Activated naive CD8-positive, alpha-beta T cell treated with anti-CD3 and anti-CD28 coated beads, Interleukin-2, amount 10 ng/mL, durations not matched to agents 7 days and 5 days (primary cell): ENCODE measurements at places on chromosomes 12 and 14. TPM values are rescaled to one million over a fixed set of nuclear protein-coding genes. Genes with fewer than 3 reads are reported as not detected.

KRT7 gene
- 8.9 TPM for total RNA-seq

ZNF839 gene
- total RNA-seq = 13.9 TPM

- no peak overlapping the region for H3K4me3 ChIP-seq
- no peak for DNase-seq
- H3K4me1 ChIP-seq = no peaks in the 10 kb centered on the region
- no peaks in the 10 kb centered on the region for H3K36me3 ChIP-seq
- no peak overlapping the region for H3K27ac ChIP-seq
Measured at GRCh38 chr12:105899589-105899988, 239.2 kb downstream of the NUAK1 start.

DNA sequence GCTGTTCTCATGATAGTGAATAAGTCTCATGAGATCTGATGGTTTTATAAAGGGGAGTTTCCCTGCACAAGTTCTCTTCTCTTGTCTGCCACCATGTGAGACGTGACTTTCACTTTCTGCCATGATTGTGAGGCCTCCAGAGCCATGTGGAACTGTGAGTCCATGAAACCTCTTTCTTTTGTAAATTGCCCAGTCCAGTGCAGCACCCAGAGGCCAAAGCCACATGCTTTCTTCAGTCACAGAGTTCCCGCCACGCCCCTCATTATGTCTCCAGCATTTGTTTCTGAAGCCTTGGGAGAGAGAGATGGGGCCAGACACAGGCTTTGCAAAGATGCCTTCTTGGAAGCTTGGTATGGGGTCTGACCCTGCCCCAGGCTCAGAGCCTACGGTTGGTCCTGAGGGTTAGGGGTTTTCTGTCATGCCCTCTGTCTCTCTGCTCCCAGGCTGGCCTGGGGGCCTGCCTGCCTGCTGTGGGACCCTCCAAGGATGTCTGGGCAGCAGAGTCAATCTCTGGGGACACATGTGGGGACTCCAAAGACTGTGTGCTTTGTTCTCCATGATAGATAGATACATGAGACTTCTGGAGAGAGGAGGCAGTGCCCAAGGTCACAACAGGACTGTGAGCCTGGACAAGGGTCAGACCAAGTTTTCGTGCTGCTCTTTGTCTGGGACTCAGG is 114.1 kb upstream of the PRMT8 start:
- H3K4me1 ChIP-seq = no peaks in the 10 kb centered on the region
- no peak for DNase-seq
- H3K27me3 ChIP-seq = peaks cover 13% of the 10 kb centered on the region
- no peaks in the 10 kb centered on the region for H3K36me3 ChIP-seq

DNA sequence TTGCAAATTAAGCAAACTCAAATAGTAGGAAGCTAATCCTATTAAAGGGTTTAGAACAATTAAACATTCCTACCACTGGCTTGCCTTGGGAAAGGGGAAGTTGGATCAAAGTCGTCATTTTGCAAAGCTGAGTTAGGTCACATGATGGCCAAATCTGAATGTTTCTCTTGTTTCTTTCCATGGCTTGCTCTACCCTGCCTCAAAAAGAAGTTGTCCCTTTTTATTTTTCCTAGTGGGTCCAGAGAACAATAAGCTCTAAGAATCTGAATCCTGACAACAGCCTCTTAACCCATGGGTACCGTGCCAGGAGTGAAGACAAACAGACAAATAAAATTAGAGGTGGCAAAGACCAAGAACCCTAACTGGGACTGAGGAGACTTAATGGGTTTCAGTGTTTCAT is 26.2 kb upstream of the NPFF start:
- H3K4me1 ChIP-seq = no peaks in the 10 kb centered on the region
- peaks cover 26% of the 10 kb centered on the region for H3K36me3 ChIP-seq
- H3K27ac ChIP-seq = no peak overlapping the region
- DNase-seq = no peak

DNA sequence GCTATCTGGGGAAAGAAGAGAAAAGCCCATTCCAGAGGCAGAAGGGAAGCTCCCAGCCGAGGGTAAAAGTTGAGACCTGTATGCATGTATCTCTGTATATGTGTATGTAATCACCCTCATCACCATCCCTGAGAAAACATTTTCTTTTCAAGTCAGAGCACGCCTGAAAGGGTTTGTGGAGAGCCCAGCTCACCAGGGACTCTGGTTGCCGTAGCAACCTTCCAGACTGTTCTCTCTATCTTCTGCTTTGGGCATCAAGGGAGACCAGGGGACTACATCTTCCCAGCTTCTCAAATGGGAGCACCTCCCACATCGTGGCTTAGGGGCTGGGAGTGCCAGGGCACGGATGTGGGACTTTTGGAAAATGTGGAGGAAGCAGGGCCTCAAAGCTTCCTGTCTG is 93.5 kb downstream of the GALNT8 start:
- no peak for DNase-seq
- peaks cover 33% of the 10 kb centered on the region for H3K27me3 ChIP-seq
- no peak overlapping the region for H3K4me3 ChIP-seq
- H3K4me1 ChIP-seq = peaks cover 15% of the 10 kb centered on the region
- peaks cover 19% of the 10 kb centered on the region for H3K36me3 ChIP-seq

DNA sequence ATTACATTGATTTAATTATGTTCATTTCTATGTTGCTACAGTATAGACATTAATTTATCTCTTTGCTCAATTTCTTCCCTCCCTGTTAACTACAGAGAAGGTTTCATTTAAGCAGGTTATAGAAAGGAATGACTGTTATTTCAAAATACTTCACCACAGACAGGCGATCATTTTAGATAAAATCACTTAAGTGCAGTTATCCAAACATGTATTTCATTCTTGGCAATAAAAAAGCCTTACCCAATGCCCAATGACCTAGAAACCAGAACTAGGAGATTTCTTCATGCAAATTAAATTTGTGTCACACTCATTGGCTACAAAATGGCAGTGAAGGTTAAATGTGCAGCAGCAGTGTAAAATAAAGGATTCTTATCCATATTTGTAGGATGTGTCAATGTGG is 266.4 kb downstream of the KCNH5 start:
- H3K36me3 ChIP-seq = no peaks in the 10 kb centered on the region
- no peaks in the 10 kb centered on the region for H3K4me1 ChIP-seq
- no peak for DNase-seq
- no peaks in the 10 kb centered on the region for H3K27me3 ChIP-seq

- H3K27ac ChIP-seq = no peak overlapping the region
- no peaks in the 10 kb centered on the region for H3K4me1 ChIP-seq
- no peak overlapping the region for H3K4me3 ChIP-seq
- H3K36me3 ChIP-seq = no peaks in the 10 kb centered on the region
- no peak for DNase-seq
Measured at GRCh38 chr12:126897102-126897501, 1369.9 kb upstream of the TMEM132C start.

GRCh38 chr12:65597527-65597926 is 226.8 kb upstream of the HMGA2 start:
- peaks cover 1% of the 10 kb centered on the region for H3K4me1 ChIP-seq
- no peak for DNase-seq
- H3K36me3 ChIP-seq = no peaks in the 10 kb centered on the region
- no peak overlapping the region for H3K27ac ChIP-seq
- peaks cover 13% of the 10 kb centered on the region for H3K27me3 ChIP-seq
- no peak overlapping the region for H3K4me3 ChIP-seq

GRCh38 chr12:130800312-130800711 is 38.7 kb downstream of the STX2 start:
- H3K4me3 ChIP-seq = no peak overlapping the region
- no peak overlapping the region for H3K27ac ChIP-seq
- H3K4me1 ChIP-seq = peaks cover 14% of the 10 kb centered on the region
- H3K36me3 ChIP-seq = peaks cover 38% of the 10 kb centered on the region
- no peaks in the 10 kb centered on the region for H3K27me3 ChIP-seq
